ENCODE measurements at places on chromosomes 1 and 21.

GRCh38 chr1:202362212-202362611 lies 13.7 kb downstream of the PPP1R12B start:
- DNase-seq, result no peak

DNA sequence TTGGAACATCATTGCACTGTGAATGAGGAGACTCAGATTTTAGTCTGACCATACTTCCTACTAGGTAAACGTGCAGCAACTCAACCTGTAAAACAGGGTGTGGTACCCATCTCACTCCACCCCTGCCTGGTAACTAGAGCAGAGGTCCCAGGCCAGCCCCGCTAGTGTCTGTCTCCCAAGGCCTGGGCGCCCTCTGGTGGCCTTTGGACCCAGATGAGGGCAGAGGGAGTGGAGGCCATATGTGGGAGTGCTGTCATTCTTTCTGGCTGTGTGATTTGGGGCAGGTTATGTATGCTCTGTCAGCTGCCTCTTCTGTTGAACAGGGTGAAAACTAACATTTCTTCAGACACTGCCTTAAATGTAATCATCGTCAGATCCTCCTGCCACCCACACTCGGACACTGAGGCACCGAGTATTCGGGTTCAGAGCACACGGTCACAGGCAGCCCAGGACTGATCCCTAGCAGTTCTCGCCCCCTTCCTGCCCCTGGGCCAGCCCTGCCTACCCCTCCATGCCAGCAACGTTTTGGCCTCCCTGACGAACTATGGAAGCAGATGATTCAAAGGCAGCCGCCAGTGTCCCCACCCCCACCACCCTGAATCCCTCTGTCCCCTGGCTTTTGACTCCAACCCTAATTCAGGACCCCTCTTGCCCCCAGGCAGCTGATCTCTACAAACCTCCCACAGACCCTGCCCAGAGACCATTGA lies 76.0 kb downstream of the CD247 start:
- peak; percentile 59 for DNase-seq

DNA sequence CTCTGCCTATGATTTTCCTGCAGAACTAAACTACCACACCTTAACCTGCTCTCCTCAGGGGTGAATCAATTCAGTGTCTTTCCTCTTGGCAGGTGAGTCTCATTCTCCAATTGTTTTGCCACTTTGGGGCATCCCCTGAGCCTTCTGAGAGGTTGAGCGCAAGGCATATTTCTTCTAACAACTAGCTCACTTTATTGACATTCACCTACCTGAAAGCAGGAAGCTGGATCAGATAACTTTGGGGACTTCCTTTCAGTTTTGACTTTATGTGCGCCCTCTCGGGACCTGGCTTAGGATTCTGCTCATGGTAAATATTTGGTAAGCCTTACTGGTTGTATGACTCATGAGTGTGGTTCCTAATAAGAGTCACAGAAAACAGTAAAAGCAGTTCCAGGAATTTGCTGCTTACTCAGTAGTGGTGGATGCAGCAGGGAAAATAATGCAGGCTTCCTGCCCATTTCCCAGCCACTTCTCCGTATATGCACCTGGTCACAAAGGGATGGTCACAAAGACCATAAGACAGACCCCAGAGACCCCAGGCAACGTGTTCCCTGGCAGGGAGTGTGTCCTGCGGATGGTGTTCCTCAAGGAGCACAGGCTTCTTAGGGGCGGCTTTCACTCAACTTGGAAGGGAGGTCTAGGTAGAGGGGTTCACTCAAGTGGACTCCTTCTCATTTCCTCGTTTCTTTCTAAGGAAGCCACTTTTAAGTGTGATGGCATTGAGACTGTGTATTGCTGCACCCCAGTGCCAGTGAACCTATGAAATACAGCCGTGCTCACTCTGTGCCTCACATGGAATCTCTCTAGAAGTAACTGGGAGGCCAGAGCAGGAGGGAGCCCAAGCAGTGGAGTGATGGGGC lies 22.0 kb upstream of the BATF3 start:
- DNase-seq, result peak; percentile 59

DNA sequence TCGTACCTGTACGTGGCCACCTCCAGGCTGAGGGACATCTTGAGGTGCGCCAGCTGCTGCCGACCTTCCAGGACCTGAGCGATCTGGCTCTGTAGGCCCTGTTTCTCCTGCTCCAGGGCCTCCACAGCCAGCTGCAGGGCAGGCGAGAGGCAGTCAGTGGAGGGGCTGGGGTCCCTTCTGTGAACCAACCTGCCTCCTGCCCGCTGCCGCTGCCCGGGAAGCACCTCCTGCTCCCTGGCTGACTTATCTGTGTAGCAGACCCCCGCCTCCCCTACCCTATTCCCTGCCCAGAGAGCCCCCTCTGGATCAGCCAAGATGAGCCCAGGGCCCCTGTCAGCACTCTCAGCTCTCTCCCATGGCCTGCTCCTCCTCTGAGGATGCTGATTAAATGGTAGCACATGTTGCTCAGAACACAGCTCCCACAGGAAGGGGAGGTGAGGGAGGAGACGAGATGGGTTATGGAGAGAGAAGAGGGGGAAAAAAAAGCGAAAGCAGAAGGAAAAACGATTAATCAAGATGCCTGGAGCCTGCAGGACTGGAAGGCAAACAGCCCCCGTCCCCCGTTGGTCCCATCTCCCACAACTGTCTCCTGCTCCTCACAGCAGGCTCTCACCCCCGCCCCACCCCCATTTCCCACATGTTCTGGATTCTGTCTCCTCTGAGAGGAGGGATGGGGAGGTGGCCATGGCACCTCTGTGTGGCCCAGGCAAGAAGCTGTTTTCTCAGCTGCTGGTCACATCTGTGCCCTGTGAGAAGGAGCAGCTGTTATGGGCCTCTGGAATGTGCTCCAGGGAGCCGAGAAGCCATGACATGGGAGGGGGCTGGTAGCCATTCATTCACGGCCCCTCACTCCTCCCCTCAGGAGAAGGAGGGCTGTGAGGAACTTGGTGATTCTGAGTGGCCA lies 1.7 kb downstream of the NES start:
- peak; percentile 27 for DNase-seq

GRCh38 chr1:7510389-7510931 lies 260.6 kb upstream of the VAMP3 start:
- peak; percentile 27 for DNase-seq

DNA sequence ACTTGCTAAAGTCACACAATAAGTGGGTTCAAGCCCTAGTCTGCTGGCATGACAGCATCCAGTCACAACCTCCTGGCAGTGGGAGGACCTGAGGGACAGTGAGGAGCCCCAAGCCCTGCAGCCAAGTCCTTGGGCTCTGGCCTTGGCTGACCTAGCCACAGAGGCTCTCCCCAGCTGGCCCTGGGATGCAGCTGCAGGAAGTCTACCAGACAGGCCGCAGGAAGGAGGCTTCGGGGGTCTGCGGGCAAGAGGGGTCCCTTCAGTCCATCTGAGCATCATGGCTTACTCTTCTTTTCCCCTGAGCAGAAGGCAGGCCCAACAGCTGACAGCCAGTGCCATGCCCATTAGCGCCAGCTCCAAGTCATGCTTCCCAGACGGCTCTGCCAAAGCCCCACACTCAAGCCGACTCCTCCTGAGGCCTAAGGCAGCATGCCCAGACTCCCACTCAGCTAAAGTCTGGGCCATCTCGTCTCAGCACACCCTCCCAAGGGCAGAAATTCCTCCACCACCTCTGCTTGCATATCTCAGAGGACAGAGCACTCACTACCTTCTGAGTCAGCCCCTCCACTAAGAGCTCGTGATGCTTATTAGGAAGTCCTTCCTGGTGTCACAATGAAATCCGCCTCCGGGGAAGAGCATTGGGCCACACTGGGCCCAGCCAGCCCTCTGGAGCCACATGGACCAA lies 20.1 kb downstream of the SLC1A7 start:
- DNase-seq, result peak; percentile 61

GRCh38 chr1:154574716-154575115 lies 7.1 kb downstream of the CHRNB2 start:
- DNase-seq, result peak; percentile 51

- no peak for DNase-seq
Observed at GRCh38 chr1:103790172-103790571, 40.5 kb downstream of the AMY1C start.

DNA sequence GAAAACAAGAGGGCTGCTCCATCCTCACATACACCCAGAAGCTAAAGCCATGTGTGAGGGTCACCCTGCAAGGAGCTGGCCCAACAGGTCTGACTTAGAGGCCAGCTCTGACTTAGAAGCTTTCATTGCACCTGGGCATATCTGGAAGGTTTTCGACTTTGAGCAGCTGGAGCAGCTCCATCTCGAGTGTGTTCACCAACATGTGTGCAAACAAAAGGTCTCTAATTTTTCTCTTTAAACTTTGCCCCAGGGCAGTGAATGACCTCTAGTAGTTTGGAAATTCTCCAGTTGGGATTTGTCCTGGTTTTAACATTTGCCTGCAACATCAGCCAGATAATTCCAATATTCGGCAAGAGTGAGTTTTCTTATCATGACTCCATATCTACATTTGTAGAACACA lies 108.3 kb downstream of the TNR start:
- no peak for DNase-seq

- no peak for DNase-seq
Observed at GRCh38 chr1:29621826-29622435, 385.6 kb downstream of the PTPRU start.

- peak; percentile 78 for DNase-seq
Observed at GRCh38 chr1:111489604-111490003, 13.8 kb downstream of the ADORA3 start.

- DNase-seq, result no peak
Observed at GRCh38 chr1:57683037-57683942, 259.4 kb upstream of the DAB1 start.

GRCh38 chr1:55402142-55402541 lies 187.0 kb upstream of the USP24 start:
- peak; percentile 43 for DNase-seq

- DNase-seq, result no peak
Observed at GRCh38 chr1:32028746-32029145, 15.1 kb downstream of the KHDRBS1 start.

DNA sequence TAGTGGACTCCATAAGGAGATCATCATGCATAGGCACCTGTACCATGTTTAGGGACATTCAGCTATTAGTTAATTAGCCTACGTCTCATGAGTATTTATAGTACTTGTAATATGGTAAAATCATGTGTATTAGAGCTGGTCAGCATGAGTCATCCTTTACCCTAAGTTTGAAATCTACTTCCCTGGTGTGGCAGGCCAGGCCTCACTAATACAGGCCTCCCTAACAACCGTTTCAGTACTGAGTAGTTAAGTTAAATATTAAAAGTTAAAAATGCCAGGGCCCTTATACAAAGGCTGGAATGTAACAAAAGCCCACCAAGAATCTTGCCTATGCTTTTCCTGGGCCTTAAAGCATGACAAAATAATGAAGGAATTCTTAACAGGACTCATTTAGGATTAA lies 356.3 kb upstream of the DPYD start:
- DNase-seq, result peak; percentile 65

- DNase-seq, result peak; percentile 78
Observed at GRCh38 chr1:30818568-30819243, 61.1 kb upstream of the LAPTM5 start.

DNA sequence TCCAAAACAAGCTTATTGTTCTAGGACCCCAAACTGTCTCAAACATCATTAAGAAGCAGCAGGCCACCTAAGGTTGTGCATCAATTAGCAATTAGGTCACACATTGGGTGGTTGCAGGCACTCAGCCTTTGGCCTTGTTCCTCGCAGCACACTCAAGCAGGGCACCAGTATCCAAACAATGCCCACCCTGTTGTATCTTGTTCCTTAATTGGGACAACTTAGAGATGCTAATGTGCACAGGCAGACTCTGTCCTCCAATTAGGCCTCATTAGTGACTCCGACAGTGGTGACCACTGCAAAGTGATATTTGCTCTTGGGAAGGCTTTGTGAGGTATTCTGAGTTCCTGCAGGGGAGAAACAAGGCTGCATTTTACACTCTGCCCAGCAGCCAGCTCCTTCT lies 515.1 kb upstream of the PTBP2 start:
- no peak for DNase-seq

DNA sequence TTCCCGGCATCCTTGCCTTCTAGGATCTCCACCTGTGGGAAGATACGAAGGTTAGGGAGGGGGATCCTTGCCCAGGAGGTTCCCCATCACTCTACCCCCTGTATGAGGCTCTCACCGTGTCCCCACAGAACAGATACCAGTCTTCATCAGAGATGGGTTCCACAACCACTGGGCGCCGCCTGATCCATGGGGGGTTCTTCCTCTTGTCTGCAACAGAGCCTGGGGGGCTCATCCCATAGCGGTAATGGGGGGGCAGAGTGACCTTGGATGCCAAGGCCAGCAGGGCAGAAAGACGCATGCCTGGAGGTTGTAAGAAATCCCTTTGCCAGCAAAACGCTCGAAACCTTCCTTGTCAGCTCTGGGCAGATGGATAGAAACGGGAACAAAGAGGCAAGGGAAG lies 2.5 kb downstream of the MRPL24 start:
- no peak for DNase-seq

- DNase-seq, result no peak
Observed at GRCh38 chr21:34589511-34590282, 25.2 kb downstream of the RCAN1 start.

DNA sequence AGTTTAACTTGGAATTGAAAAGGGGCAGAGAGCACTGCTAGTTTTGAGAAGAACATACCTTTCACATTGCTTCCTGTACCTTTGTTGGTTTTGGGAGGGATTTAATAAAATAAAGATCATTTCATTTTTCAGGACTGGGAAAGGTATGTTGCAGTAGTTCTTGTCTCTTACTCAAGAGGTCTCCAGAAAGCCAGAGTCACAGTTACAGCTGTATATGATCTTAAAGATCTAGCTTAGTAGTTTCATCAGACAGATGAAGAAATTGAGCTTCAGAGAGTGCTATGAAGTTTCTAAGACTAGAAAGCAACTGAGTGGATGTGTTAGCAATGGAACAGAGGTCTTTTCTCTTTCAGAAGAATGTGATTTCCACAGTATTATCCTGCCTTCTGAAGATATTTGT lies 1.0 kb downstream of the OR10K2 start:
- no peak for DNase-seq

- DNase-seq, result no peak
Observed at GRCh38 chr1:4728319-4729089, 74.1 kb downstream of the AJAP1 start.

All from amniotic epithelial cell (primary cell).